ENCODE measurements at places on chromosomes 16 and 17. TPM values are rescaled to one million over a fixed set of nuclear protein-coding genes. Genes with fewer than 3 reads are reported as not detected.

The FOXF1 gene
- 6.9 TPM for total RNA-seq

The TBC1D3E gene
- total RNA-seq, result not detected

The ACE gene
- 54.6 TPM for total RNA-seq

The HOXB3 gene
- 7.8 TPM for total RNA-seq

The SLC5A11 gene
- not detected for total RNA-seq

The KIAA0753 gene
- total RNA-seq, result 17.2 TPM

The RNF167 gene
- 138 TPM for total RNA-seq

The KRTAP2-2 gene
- not detected for total RNA-seq

The ABI3 gene
- 3.0 TPM for total RNA-seq

The ERN2 gene
- 2.9 TPM for total RNA-seq

The OR3A2 gene
- total RNA-seq, result not detected

The LRRC3C gene
- total RNA-seq, result not detected

The KRTAP16-1 gene
- not detected for total RNA-seq

The NARF gene
- 38.4 TPM for total RNA-seq

All from prostate gland (tissue), 2 donors.